ENCODE measurements at places on chromosomes 5 and 9.
A peak's percentile ranks its signal among the peaks of the same experiment; 100 is the strongest.

GRCh38 chr5:16554110-16554509, 62.7 kb downstream of the RETREG1 start:
- no peak for DNase-seq

GRCh38 chr5:61186634-61187033, 24.4 kb upstream of the SMIM15 start:
- DNase-seq, result no peak

GRCh38 chr5:97548739-97549080, 365.7 kb upstream of the RIOK2 start:
- DNase-seq, result no peak

GRCh38 chr5:95027151-95027721, 257.7 kb downstream of the MCTP1 start:
- DNase-seq, result no peak

DNA sequence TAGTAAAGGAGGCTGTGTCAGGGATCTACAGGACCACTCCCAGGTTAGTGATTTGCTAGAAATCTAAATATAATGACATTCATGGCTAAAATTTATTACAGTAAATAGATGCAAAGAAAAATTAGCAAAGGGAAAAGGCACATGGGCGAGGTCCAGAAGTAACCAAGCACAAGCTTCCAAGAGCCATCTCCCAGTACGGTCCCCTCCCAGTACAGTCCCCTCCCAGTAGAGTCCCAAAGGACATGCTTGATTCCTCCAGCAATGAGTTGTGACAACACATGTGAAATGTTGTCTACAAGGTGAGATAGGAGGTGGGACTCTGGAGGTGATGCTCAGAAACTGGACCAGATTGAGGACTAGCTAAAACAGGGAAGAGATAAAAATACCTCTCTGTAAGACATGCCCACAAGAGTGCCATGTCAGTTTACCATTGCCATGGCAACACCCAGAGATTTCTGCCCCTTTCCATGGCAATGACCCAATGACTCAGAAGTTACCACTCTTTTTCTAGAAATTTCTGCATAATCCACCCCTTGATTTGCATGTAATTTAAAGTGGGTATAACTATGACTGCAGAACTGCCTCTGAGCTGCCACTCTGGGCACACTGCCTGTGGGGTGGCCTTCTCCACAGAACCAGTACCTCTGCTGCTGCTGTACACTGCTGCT, 27.9 kb upstream of the CEMIP2 start:
- DNase-seq, result peak; percentile 10

GRCh38 chr5:172640822-172641358, at the start of gene NEURL1B:
TSS of gene NEURL1B (plus strand) at chr5:172641263. CDS start at chr5:172641407, 144 bp downstream.
- peak; percentile 12 for DNase-seq

DNA sequence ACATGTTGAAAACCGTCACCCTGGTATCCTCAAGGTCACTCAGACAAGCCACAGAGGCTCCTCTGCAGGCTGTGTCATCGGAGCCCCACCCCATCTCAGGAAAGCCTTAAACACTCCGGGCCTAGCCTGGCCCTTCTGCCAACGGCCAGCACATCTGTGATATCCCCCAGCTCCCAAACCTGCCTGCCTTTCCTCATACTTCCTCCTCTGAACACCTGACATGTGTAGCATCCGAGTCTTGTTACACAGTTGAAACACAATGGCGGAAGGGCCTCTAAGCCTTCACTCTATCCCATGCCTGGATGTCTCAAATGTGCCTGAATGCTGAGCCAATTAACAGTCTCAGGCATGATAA, 32.9 kb upstream of the TGFBR1 start:
- DNase-seq, result no peak

DNA sequence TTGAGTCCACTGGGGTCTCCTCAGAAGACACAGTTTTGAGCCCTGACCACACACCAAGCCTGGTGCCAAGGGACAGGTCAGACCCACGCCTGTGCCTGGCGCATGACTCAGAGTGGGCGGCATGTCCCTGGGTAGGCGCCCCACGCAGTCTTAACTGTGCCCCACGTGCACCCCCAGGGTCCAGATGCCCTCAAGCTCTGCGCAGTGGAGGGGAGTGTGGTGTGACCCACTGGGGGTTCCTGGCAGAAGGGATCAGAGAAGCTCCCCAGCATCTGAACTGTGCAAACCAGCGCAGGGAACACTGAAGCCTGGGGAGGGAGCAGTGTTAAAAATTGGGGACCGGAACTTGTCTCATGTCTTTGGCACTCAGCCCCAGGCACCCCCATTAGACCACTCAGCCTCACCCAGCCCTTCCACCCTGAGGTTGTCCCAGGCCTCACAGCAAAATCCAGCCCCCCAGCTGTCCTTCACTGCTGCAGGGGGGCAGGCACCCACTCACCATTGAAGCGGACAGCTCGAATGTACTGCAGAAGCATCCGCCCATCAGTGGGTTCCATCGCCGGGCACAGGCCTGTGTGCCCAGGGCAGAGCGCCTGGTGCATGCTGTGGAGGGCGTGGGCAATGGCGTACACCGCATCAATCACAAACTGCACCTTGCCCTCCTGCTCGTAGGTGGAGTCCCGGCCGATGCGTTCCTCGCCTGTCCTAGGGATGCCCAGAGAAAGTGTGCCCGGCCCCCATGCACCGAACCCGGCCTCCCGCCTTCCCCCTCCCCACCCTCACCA, 6.5 kb downstream of the GRM6 start:
- DNase-seq, result no peak

GRCh38 chr5:10685115-10685521, 75.9 kb downstream of the DAP start:
- DNase-seq, result no peak

DNA sequence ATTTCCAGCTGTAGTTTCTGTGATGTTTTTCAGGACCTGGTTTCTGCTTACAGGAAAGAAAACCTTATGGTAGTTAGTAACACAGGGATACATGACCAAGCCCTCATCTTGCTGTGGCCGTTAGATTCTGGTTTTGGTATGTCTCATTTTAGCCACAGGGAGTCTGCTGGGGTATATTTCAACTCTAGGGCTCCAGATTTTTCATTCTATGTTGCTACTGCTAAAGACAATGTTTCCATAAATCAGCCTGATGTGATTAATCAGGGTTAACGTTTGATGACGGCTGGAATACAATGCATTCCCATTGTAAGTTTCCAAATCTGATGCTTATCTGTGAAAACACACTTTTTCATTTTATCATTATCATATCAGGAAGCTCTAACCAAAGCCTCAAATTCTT, 48.2 kb downstream of the P4HA2 start:
- no peak for DNase-seq

DNA sequence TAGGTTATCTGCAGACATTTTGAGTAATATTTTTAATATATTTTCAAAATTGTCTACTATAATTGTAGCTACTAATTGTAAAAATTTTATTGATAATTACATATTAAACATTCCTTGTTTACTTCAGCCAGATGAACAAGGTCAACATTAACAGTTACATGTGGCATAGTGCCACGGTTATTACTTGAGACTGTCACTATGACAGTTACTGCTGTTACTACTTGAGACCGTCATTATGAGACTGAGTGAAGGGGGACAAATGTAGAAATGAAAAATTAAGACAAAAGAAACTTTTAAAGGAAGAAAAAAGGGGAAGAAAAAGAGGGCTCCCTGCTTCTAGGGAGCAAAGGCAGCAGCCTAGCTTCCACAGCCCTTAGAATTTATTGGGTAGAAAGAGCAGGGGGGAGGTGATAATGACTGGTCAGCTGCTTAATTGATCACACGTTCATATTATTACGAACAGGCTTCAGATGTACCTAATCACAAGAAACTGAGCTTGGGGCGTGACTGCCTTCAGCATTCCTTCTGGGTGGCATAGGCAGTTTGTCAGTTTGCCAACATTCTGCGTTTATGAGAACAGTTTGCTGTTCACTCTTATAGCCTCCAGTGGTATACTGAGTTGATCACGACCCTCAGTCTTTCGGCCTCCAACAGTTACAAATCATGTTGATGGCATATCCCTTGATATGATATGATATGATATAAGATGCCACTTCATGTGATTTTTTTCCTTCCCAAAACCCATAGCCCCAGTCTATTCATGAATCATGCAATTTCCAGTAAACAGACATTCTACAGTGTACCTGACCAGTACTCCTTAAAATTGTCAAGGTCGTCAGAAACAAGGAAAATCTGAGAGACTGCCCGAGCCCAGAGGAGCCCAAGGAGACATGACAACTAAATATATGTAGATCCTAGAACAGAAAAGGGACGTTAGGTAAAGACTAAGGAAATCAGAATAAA, 13.1 kb downstream of the MARCHF6 start:
- DNase-seq, result no peak
